CD4-positive, alpha-beta T cell treated with Interleukin-12 subunit alpha and Interleukin-12 subunit beta, for 1 hour (primary cell): ENCODE measurements at places on chromosomes 12 and 14.

DNA sequence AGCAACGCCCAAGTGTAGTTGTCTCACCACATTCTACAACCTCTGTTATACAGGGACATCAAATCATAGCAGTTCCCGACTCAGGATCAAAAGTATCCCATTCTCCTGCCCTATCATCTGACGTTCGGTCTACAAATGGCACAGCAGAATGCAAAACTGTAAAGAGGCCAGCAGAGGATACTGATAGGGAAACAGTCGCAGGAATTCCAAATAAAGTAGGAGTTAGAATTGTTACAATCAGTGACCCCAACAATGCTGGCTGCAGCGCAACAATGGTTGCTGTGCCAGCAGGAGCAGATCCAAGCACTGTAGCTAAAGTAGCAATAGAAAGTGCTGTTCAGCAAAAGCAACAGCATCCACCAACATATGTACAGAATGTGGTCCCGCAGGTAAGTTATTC is 123.0 kb downstream of the ARID2 start:
- DNase-seq = no peak

DNA sequence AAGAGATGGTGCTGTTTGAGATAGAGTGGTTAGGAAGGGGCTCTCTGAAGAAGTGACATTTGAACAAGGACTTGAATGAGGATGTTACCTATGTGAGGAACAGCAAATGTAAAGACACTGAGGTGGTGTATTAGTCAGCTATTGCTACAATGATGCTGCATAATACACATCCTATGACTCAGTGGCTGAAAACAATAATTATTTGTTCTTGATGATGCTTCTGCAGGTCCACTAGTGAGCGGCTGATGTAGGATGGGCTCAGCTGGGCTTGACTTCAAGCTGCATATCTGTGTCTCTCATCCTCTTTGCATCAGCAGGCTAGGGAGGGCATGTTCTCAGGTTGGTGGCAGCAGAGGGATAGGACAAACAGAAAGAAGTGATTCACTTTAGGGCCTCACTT is 21.4 kb upstream of the CLMN start:
- no peak for DNase-seq

GRCh38 chr12:59079002-59079401 is 158.7 kb upstream of the LRIG3 start:
- no peak for DNase-seq

DNA sequence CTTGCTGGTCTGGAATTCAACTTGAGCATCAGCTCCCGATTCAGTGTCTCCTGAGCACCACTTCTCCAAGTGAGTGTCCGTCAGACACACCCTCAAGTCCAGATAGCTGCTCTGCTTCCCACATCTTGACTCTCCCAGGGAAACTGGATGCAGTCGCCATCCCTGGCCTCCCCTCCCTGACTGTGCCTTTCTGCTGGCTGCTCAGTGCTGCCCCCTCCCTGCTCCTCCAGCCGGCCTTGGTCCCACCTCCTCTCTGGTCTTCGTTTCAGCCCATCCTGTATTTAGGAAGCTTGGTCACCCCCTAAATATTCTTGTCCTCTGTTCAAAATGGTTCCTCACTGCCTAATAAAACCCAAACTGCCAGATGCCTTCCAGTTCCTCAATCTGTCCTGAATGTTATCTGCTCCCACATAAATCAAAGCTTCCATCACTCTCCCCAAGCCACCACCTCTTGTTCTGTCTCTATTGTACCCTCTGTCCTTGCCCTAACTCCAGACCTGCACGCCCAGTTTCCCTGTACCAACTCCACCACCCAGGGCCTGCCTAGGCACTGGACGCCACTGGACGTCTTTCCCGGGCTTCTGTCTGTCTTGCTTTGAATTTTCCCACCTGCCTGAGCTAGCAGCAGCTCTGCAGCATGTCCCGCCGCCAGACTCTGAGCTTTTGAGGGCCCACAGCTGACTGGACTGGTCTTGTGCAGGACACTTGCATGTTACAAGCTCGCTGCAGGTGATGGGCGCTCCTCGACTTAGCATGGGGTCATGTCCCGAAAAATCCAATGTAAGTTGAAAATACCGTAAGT is 33.8 kb downstream of the CCDC92 start:
- peak; percentile 3 for DNase-seq

- no peak for DNase-seq
These were observed 158.6 kb downstream of the MON2 start for GRCh38 chr12:62625228-62625627.

- peak; percentile 58 for DNase-seq
These were observed 90.3 kb downstream of the C12orf75 start for GRCh38 chr12:105420659-105421240.

- peak; percentile 9 for DNase-seq
These were observed at the start of gene KCNK13 for GRCh38 chr14:90061685-90062126. Gene KCNK13 (plus strand): TSS chr14:90061994. CDS start chr14:90062206, 212 bp downstream.

DNA sequence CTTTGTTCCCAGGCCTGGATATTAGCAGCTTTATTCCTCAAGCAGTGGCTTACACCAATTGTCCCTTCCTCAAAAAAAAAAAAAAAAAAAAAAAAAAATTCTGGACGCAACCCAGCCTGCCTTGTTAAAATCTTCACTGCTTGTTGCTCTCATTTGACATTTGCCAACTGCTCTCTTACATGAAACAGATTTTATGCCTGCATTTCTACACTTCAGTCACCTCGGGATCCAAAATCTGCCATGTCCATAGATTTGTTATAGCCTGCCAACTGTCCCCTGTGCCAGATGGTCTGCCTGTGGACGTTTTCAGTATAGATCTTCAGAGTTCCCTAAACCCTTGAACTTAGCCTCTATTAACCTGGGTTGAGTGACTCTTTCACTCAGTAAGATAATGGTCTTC is 651.5 kb downstream of the FSCB start:
- DNase-seq = no peak
